ENCODE measurements at places on chromosomes 6 and 20.
A peak's percentile ranks its signal among the peaks of the same experiment; 100 is the strongest.

DNA sequence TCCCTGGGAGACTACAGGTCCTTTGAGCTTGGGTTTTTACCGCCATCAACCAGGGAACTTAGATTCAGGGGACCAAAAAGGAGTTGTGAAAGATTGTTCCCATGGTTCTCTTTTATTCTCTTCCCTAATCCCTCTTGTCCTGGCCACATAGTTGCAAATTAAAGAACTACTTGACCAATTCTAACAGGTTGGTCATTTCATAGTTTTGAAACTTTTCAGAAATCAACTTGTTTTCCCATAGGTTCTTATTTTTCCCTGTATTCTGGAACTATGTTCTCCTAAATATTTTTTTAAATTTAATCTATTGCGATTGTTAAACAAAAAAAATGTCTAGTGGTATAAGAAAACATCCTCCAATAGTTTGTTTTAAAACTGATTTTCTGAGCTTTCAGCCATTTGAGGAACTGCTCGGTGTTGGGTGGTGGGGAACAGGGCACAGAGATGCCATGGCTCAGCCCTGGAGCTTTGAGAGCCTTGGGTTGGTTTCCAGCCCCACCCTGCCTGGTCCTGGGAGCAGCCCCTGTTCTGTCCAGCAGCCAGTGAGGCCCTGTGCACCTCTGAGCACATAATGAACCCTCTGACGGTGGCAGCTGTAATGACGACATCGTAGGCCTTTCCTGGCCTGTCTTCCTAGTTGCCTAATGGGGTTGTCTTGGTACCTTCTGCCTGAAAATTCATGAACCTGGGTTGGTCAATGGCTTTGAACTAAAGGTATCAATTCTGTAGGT lies 53.5 kb downstream of the TBC1D7 start:
- DNase-seq: no peak

DNA sequence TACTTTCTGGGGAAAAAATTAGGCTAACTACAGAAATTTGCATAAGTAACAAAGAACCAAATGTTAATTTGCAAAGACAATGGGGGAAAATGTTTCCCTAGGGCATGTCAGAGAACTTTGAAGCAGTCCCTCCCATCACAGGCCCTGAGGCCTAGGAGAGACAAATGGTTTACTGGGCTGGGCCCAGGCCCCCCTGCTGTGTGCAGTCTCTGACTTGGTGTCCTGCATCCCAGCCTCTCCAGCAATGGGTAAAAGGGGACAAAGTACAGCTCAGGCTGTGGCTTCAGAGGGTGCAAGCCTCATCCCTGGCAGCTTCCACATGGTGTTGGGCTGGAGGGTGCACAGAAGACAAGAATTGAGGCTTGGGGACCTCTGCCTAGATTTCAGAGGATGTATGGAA lies 788.4 kb downstream of the FRK start:
- no peak for DNase-seq

DNA sequence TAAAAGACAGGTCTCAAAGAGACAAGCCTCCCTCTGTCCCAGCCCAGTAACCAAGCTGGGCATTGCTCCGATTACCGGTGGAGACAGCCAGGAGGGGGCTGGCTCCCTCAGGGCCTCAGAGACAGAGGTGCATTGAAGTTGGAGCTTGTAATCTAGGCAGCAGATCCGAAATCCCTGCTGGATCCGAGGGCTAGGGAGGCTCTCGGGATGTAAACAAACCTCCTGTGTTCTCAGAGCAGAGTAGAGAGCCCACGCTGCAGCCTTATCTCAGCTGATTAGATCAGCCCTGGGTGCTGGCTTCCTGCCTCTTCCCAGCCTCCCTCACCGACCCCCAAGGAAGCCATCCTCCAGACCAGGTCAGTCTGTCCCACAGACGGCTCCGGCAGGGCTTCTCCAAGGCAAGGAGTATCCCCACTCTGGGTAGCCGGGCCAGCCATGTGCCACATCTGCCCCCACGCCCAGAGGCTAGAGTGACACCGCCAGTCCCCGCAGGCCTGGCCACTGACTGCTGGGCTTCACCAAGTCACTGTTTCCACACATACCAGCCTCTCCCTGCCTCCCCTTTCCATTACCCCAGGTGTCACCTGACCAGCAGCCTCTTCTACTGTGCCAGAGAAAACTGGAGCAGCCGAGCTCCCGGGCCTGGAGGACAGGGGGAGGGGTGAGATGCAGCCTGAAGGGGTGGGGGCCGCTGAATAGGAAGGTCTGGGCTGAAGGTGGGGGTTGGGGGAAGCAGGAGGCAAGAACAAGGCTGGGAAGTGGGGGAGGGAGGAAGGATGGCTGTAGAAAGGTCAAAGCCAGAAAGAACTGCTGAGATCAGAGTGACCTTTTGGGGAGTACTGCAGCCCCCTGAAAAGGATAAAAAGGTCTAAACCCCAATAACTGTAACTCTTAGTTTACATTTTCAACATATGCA lies 6.0 kb downstream of the SDC4 start:
- peak; percentile 65 for DNase-seq

DNA sequence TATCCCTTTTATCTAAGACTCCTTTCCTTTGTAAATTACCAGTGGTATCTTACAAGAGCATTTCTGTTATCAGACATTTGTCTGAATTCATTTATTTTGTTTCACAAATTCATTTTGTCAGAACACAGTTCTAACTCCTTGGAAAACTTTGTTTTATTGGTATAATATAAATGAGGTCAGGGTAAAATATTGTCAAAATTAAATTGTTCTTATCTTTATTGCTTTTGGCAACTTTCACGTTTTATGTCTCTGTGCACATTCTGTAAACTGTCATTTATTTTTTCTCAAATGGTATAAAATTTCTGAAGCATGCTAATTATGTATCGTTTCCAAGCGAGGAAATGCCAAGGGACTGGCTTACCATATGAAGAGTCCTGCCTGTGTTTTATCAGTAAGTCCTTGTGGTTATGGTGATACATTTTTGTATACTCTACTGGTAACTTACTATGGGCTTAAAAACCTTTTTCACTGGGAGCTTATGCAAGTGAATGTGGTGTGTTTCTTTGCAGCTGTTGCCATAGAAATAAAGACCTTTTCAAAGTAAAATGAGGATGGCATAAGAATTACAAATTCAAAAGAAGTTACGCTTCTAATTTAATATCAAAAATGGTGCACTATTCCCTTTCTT lies 214.2 kb downstream of the COL19A1 start:
- no peak for DNase-seq

DNA sequence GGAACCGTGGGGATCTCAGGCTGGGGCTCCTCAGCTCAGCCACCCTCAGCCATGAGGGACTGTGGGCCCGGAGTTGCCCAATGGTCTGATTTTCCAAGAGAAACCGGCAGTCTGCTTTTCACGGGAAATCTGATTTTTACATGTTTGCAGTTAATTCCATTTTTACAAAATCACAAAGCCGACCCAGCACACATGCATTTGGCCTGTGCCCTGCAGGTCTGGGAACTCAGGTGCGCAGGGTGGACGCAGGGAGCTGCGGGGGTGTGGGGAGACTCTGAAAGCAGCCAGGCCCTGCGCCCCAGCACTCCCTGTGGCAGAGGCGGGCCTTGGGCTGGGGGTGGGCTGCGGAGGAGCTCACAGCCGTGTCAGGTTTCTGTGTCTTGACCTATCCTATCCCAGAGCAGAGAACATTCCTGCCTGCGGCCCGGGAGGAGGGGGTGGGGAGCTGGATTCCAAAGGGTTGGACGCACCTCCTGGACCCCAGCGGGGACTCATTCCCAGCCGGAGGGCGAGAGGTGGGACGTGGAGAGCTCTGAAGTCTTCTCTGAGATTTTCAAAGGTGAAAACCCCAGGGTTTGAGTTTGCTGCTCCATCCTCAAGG lies 60.6 kb downstream of the ADNP start:
- no peak for DNase-seq

Data from amygdala (tissue), 56 donors.